ENCODE measurements at places on chromosomes 3 and 15. TPM values are rescaled to one million over a fixed set of nuclear protein-coding genes. Genes with fewer than 3 reads are reported as not detected.

DNA sequence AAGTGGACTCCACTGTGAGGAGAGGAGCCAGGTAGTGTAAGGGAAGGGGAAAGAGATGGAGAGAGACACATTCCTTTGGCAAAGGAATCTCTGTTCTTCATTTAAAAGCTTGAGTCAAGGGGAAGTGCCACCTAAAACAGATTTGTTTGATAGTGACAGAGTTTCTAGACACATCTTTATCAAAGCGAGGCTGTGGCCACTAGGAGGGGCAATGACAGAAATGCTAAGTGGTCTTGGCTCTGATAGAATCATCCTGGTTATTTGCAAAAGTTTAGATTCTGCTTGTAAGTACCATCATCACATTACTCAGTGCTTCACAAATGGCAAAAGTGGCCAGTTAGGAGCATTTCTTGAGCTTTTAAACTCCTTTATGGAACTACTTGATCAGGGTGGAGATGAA is 261.4 kb downstream of the CNTN3 start:
- H3K4me1 ChIP-seq, result no peaks in the 10 kb centered on the region
- no peak overlapping the region for H3K4me3 ChIP-seq
- H3K27ac ChIP-seq, result no peak overlapping the region
- DNase-seq, result no peak
- H3K36me3 ChIP-seq, result no peaks in the 10 kb centered on the region
- H3K27me3 ChIP-seq, result no peaks in the 10 kb centered on the region

Gene CILP
- total RNA-seq, result 3.7 TPM

- H3K27ac ChIP-seq, result no peak overlapping the region
- H3K36me3 ChIP-seq, result no peaks in the 10 kb centered on the region
- no peak overlapping the region for H3K4me3 ChIP-seq
Observed at GRCh38 chr15:80455051-80455648, 51.0 kb downstream of the ARNT2 start.

Gene SLC28A2
- total RNA-seq, result 21.6 TPM

Gene RHCG
- total RNA-seq, result 0.67 TPM

Gene ANKRD63
- not detected for total RNA-seq
